ENCODE measurements at places on chromosomes 2 and 18. TPM values are rescaled to one million over a fixed set of nuclear protein-coding genes. Genes with fewer than 3 reads are reported as not detected.
A peak's percentile ranks its signal among the peaks of the same experiment; 100 is the strongest.

GRCh38 chr2:42230891-42231290 is 61.7 kb downstream of the EML4 start:
- DNase-seq = no peak
- H3K27me3 ChIP-seq = no peaks in the 10 kb centered on the region
- 0 out of 2 replicates have a peak, but pooled peaks cover 10% of the 10 kb centered on the region for H3K4me1 ChIP-seq
- peaks cover 3% of the 10 kb centered on the region for H3K36me3 ChIP-seq

DNA sequence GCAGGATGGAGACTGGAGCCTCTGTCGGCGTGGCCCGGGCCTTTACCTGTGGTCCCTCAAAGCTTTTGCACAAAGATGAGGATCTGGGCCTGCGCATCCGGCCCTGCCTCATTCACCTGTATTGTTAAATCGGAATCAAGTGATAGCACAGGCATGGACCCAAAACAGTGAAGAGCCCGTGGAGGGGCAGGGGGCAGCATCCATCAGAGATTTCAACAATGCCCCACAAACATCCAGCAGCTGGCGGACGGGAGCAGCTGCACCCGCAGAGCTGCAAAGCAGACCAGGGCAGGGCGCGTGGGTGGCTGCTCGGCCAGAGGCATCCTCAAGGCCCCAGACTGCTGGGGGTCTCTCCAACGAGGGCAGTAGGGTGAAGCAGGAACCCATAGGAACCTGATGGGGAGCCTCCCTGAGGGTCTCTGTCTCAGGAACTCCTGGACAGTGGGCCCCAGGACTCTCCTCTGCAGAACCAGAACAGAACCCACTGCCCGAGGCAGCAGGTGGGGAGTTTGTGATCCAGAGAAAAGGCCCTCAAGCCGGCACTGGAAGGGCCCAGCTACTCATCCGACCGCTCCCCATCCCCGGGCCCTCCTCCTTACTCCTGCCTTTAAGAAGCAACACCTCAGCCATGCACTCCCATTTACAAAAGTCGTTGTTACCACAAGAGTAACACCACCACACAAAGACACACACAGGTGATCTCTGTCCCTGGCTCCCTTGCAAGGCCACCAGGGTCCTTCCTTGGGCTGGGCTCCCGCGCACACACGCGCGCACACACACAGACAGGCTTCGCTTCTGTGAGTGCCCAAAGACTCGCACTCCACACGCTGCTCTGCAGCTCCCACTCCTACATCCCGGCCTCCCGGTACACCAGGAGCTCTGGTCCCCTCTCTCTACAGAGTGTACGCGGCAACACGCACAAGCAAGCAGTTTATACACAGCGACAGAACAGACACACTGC is 28.8 kb downstream of the HDAC4 start:
- H3K36me3 ChIP-seq = no peaks in the 10 kb centered on the region
- no peak for DNase-seq
- no peak overlapping the region for H3K27ac ChIP-seq

DNA sequence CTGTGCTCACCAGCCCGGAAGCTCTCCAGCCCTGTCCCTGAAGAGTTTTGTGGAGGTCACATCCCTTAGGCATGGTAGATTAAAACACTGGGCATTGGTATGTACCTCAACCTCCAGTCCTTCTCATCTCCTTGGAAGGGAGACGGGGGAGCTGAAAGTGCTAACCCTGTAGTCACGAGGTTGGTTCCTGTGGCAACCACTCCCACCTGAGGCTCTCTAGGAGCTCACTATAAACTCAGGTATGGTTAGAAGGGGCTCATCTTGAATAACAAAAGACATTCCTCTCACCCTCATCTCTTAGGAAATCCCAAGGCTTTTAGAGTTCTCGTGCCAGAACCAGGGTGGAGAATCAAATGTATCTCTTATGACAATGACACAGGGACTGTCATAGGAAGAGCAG is 43.0 kb upstream of the MGAT4A start:
- H3K36me3 ChIP-seq = no peaks in the 10 kb centered on the region
- H3K4me3 ChIP-seq = no peak overlapping the region
- no peak overlapping the region for H3K27ac ChIP-seq
- no peaks in the 10 kb centered on the region for H3K27me3 ChIP-seq
- no peaks in the 10 kb centered on the region for H3K4me1 ChIP-seq

- H3K27ac ChIP-seq = no peak overlapping the region
- peaks cover 52% of the 10 kb centered on the region for H3K36me3 ChIP-seq
- no peak for DNase-seq
- no peaks in the 10 kb centered on the region for H3K4me1 ChIP-seq
- no peaks in the 10 kb centered on the region for H3K27me3 ChIP-seq
Observed at GRCh38 chr18:22988208-22988607, 55.1 kb downstream of the RBBP8 start.

GRCh38 chr2:46798998-46799698 is 116.5 kb downstream of the MCFD2 start:
- peak overlapping the region; percentile 100 for H3K27ac ChIP-seq
- no peak for DNase-seq
- H3K4me1 ChIP-seq = peaks cover 58% of the 10 kb centered on the region
- 0 out of 2 replicates have a peak overlapping the region, but pooled peaks have one; percentile 14 for H3K4me3 ChIP-seq

GRCh38 chr2:173667014-173667413 is 298.2 kb downstream of the SP3 start:
- no peak overlapping the region for H3K27ac ChIP-seq
- H3K27me3 ChIP-seq = no peaks in the 10 kb centered on the region
- no peaks in the 10 kb centered on the region for H3K36me3 ChIP-seq
- H3K4me3 ChIP-seq = no peak overlapping the region

DNA sequence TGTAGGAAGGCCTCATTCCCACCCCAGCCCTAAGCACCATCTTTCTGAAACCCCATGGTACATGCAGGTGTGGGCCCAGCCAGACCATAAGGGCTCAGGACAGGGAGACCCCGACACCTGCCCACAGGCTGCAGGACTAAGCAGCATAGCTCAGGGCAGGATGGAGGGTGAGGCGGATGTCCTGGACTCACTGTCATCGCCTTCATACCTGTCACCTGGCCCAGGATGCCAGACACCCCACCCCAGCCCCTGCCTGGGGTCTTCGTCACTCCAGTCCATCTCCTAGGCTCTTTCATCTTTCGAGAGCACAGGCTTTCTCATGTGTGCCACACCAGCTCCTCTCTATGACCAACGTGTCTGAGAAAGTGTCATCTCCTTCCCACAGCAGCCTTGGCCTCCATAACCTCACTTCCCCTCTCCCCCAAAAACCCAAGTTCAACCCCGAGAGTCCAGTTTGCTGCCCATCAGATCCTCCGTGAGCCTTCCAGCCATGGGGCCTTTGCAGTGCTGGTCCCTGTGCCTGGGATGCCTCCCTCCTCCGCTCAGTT is 71.5 kb downstream of the EMX1 start:
- H3K27ac ChIP-seq = no peak overlapping the region
- H3K4me1 ChIP-seq = peaks cover 47% of the 10 kb centered on the region
- H3K4me3 ChIP-seq = no peak overlapping the region
- DNase-seq = no peak
- no peaks in the 10 kb centered on the region for H3K36me3 ChIP-seq

- peaks cover 5% of the 10 kb centered on the region for H3K4me1 ChIP-seq
- H3K4me3 ChIP-seq = no peak overlapping the region
- H3K27ac ChIP-seq = no peak overlapping the region
- no peaks in the 10 kb centered on the region for H3K36me3 ChIP-seq
- no peaks in the 10 kb centered on the region for H3K27me3 ChIP-seq
Observed at GRCh38 chr2:223122781-223123180, 70.8 kb downstream of the KCNE4 start.

DNA sequence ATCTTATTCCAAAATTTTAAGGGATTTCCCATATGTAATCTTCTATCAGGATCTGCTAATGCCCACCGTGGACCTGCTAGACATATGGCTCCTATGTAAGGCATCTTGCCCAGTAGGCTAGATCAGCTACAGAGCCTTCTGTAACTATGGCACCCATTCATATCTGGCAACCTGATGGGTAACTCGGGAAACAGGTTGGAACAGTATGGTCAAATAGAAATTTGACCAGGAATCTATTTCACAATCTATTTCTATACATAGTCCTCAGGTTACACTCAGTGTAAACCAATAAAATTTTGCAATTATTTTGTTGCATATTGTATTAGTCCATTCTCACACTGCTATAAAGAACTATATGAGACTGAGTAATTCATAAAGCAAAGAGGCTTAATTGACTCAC is 93.3 kb downstream of the ST6GAL2 start:
- H3K4me1 ChIP-seq = no peaks in the 10 kb centered on the region
- no peaks in the 10 kb centered on the region for H3K36me3 ChIP-seq
- no peak overlapping the region for H3K4me3 ChIP-seq

DNA sequence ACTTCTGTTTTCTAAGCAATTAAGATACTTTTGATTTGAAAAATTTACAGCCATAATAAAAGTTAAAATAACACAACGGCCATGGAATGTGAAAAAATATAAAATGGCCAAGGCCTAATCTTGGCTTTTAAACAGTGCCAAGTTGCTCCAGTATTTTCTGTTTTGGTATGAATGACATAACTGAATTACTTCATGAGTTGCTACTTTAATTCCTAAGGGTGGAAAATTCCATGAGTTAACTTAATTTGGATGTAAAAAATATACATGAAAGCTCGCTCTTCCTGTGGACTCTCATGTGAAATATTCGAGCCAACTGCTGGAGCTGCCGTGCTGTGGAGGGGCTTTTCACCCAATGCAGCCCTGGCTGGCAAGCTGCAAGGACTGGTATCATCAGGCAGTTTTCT is 286.0 kb upstream of the CCDC68 start:
- peaks cover 26% of the 10 kb centered on the region for H3K36me3 ChIP-seq
- H3K4me1 ChIP-seq = peaks cover 39% of the 10 kb centered on the region
- no peak for DNase-seq
- peak overlapping the region; percentile 86 for H3K27ac ChIP-seq
- no peak overlapping the region for H3K4me3 ChIP-seq

- no peaks in the 10 kb centered on the region for H3K27me3 ChIP-seq
- H3K36me3 ChIP-seq = no peaks in the 10 kb centered on the region
- no peak overlapping the region for H3K27ac ChIP-seq
- no peak for DNase-seq
- H3K4me1 ChIP-seq = no peaks in the 10 kb centered on the region
Observed at GRCh38 chr18:8999872-9000271, 102.6 kb upstream of the NDUFV2 start.

GRCh38 chr2:97742381-97742847 is 29.0 kb downstream of the ZAP70 start:
- H3K4me1 ChIP-seq = peaks cover 2% of the 10 kb centered on the region
- no peak overlapping the region for H3K27ac ChIP-seq
- no peaks in the 10 kb centered on the region for H3K27me3 ChIP-seq

- peaks cover 25% of the 10 kb centered on the region for H3K4me1 ChIP-seq
- peaks cover 41% of the 10 kb centered on the region for H3K36me3 ChIP-seq
- no peaks in the 10 kb centered on the region for H3K27me3 ChIP-seq
- no peak for DNase-seq
- H3K4me3 ChIP-seq = peak overlapping the region; percentile 21
Observed at GRCh38 chr2:56191617-56192016, 7.8 kb downstream of the CCDC85A start.

GRCh38 chr2:179855673-179856072 is 5.7 kb downstream of the ZNF385B start:
- H3K36me3 ChIP-seq = no peaks in the 10 kb centered on the region
- H3K4me3 ChIP-seq = no peak overlapping the region
- H3K4me1 ChIP-seq = peaks cover 2% of the 10 kb centered on the region
- H3K27me3 ChIP-seq = peaks cover 12% of the 10 kb centered on the region
- no peak overlapping the region for H3K27ac ChIP-seq
- DNase-seq = no peak

DNA sequence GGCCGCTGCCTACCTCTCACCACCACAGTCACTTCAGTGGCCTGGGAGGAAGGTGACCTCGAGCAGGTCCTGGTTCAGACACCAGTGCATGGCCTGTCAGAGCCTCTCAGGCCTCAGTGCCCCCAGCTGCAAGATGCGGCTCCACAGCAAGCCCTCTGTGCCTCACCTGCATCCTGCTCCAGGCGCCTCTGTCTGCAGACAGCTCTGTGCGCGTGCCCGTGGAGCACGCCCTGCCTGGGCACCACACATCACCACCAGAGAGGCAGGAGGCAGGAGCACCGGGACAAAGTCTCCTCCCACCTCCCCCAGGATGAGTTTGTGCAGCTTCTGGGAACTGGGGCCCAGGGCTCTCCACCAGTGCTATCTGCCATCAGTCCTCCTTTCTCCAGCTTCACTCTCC is 98.7 kb downstream of the TFCP2L1 start:
- no peak overlapping the region for H3K4me3 ChIP-seq
- no peak for DNase-seq
- no peak overlapping the region for H3K27ac ChIP-seq

DNA sequence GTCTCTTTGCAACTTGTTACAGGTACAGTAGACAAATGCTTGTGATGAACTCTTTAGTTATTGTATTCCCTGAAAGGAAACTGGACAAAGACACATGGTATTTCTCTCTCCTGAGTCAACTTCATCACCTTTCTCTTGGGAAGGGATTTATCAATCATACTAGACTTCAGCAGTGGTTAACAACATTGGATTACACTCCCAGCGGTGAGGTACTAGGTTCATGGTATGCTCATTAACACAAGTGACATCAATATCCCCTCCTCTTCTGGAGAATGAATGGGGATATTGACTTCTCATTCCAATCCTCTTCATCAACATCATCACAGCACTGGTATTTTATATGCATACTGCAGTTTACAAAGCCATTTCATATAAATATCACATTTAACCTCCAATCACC is 574.6 kb downstream of the ERBB4 start:
- DNase-seq = no peak
- no peaks in the 10 kb centered on the region for H3K36me3 ChIP-seq
- H3K27me3 ChIP-seq = no peaks in the 10 kb centered on the region
- no peak overlapping the region for H3K4me3 ChIP-seq
- H3K4me1 ChIP-seq = no peaks in the 10 kb centered on the region
- no peak overlapping the region for H3K27ac ChIP-seq

DNA sequence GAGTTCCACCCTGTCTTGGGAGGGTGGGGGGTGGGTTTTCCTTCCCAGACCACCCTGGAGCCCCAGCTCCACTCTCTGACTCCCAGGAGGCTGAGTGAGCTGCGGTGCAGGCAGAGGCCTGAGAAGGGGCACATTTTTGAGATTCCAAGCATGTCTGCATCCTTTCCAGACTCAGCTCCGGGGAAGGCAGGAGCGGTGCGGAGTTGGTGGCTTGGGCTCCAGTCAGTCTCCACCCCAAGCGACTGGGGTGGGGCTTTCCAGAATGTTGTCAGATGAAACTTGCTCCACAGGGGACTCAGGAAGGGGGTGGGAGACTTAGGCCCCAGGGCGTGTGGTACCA is 44.2 kb upstream of the HS6ST1 start:
- no peak overlapping the region for H3K27ac ChIP-seq
- no peak overlapping the region for H3K4me3 ChIP-seq
- H3K4me1 ChIP-seq = peaks cover 35% of the 10 kb centered on the region
- H3K36me3 ChIP-seq = no peaks in the 10 kb centered on the region
- H3K27me3 ChIP-seq = no peaks in the 10 kb centered on the region

Gene ACVR1C
- 0.03 TPM for polyA plus RNA-seq

Gene RAX
- polyA plus RNA-seq = not detected

Gene TMEM198
- 4.7 TPM for polyA plus RNA-seq

Gene CACNB4
- polyA plus RNA-seq = 0.10 TPM

Gene LIPG
- 3.2 TPM for polyA plus RNA-seq

Gene DPY30
- polyA plus RNA-seq = 155 TPM

Gene ASTL
- polyA plus RNA-seq = not detected

Gene TDRD15
- not detected for polyA plus RNA-seq

Gene LOXHD1
- not detected for polyA plus RNA-seq

Gene DPP4
- polyA plus RNA-seq = 5.0 TPM

Measured in SK-N-SH (cell line).